COR-L47 (cell line): ENCODE measurements at places on chromosomes 3 and 15.

- DNase-seq, result no peak
Measured at GRCh38 chr15:28896951-28897350, 11.2 kb downstream of the APBA2 start.

- no peak for DNase-seq
Measured at GRCh38 chr3:32956750-32957570, 5.5 kb downstream of the CCR4 start.

GRCh38 chr3:177777699-177778098, 580.4 kb upstream of the TBL1XR1 start:
- peak; percentile 67 for DNase-seq

DNA sequence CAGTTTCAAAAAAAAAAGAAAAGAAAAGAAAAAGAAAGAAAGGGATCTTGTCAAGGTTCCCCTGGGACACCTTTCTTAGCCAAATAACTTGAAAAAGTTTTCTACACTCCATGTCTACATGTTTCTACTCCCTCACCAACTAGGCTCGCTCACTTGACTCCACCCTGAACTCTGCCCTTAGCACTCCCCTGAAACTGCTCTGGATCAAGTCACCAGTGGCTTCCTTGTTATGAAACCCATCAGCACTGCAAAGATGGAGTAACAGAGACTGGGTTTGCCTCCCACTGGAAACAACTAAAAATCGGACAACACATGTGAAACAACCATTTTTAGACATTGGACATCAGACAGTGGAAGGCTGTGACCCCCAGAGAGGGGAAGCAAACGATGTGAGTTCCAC, 36.8 kb downstream of the TMEM40 start:
- no peak for DNase-seq

DNA sequence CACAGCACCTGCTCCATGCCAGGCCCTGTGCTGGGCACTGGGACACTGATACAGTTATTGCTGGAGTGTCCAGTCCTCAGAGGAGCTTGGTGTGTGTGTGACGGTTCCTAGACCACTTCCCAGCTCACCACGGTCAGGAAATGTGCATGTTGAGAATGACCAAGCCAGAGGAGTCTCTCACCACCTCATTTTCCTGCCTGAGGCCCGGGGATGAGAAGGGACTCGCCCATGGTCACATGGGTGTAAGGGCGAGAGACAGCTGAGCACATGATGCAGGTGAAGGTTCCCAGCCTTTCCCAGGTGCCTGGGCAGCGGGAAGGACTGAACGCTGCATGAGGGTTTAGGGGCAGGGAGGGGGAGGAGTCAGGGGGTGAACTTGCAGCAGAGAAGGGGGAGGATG, 180.9 kb upstream of the TLE3 start:
- no peak for DNase-seq

- no peak for DNase-seq
Measured at GRCh38 chr3:10419637-10420232, 85.7 kb downstream of the ATP2B2 start.

DNA sequence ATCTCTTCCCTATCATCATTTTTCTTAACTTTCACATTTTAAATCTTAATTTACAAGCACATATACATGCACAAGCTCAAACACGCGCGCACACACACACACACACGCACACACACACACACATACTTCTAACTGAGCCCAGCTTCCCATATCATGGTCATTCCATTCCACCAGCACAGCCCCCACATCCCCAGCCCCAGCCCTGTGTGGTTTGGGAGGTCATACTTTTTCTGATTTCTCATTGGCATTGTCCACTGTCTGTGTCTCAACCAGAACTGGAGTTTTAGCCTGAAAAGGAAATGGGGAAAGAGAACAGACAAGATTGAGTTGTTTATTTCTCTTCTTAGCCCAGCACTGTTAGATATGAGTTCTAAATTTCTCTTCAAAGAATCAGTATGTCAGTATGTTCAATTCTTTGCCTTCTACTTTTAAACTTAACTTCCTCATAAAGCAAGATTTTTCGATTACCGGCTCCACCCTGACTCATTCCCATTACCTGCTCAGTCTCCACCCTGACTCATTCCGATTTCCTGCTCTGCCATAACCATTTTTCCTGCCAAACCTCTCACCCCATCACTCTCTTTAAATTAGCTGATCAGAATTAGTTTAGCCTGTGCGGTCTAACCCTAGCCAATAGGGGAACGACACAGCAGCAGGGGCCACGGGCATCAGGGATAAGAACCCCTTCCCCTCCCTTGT, 6.4 kb downstream of the IQCF1 start:
- DNase-seq, result no peak

GRCh38 chr3:195095035-195095703, 175.8 kb downstream of the XXYLT1 start:
- no peak for DNase-seq

GRCh38 chr15:45834622-45835021, 199.8 kb downstream of the SQOR start:
- DNase-seq, result no peak

DNA sequence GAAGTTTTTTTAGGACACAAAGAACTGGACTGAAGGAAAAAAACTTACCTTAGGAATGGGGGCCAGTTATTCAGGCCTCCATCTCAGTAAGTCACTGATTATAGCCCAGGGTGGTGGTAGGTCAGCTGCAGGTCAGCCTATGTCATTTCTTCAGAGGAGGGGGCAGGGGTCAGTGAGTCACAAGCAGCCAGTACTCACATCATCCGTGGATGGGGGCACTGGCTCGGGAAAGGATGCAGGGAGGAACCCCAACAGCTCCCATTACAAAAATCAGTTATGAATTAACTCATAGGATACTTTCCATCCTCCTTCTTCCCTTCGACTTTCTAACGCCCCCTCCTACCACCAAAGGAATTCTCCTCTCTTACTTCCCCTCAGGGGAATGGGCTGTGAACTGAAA, 578.3 kb downstream of the PDCD6IP start:
- no peak for DNase-seq

GRCh38 chr3:22453906-22454535, 703.0 kb upstream of the ZNF385D start:
- DNase-seq, result no peak

GRCh38 chr3:52240059-52240885, 1.3 kb upstream of the TWF2 start:
- peak; percentile 59 for DNase-seq

DNA sequence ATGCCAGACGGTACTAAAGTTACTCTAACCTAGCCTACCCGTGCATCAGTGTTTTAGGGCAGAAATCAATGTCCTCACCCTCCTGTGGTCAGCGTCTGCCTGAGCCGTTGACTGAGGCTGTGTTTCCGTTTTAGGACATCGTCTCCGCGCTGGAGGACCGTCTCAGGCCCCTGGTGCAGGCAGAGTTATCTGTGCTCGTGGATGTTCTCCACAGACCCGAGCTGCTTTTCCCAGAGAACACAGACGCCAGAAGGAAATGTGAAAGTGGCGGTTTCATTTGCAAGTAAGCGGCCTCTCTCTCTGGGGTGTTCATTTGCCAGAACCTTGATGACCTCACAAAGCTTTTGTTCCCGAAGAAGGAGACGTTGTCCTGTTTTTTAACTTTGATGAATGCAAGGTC, 217.0 kb downstream of the ITPR1 start:
- no peak for DNase-seq

DNA sequence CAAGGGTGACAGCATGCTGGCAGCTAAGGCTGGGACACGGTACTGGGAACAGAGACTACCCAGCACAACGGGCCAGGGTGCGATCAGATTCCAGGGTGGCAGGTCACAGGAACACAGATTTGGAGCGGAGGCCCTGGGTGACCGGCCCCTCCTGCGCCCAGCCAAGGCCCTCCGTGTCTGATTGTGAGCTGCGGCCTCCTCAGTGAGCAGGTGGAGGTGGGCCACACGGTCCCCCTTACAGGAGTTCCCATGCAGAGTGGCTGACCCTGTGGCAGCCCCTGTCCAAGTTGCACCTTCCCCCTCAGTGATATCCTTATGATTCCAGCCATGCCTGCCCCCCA, 28.9 kb upstream of the PARL start:
- DNase-seq, result no peak

GRCh38 chr15:40274350-40275274, 8.3 kb downstream of the ANKRD63 start:
- peak; percentile 83 for DNase-seq

- DNase-seq, result no peak
Measured at GRCh38 chr15:31537770-31538592, 211.3 kb downstream of the KLF13 start.

DNA sequence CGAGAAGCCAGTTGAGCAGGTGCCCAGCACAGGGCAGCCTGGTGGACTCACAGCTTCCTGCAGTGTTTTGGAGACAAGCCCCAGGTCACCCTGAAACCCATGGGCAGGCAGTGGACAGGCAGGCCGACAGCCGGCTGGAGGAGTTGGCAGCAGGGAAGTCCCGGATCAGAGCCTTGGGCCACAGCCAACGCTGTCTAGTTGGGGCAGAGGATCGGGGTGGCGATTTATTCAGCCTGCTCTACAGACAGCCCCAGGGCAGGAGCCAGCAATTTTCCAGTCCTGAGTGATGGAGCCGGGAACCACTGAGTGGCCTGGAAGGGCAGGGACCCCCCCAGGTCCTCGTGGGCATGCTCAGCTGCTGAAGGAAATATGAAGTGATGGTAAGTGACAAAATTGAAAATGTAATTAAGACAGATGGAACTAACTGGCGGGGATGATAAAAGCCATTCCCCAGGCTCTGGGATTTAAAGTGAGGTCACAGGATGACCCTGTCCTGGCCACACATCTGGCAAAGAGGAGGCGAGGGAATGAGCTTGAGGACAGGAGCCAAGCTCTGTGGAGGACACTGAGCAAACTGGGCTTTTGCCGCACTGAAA, 34.4 kb upstream of the TBC1D21 start:
- no peak for DNase-seq

- no peak for DNase-seq
Measured at GRCh38 chr3:14514323-14514720, 25.8 kb downstream of the GRIP2 start.

GRCh38 chr15:38768970-38769369, 204.4 kb upstream of the RASGRP1 start:
- no peak for DNase-seq

GRCh38 chr3:49349348-49350114, 8.6 kb downstream of the GPX1 start:
- no peak for DNase-seq

DNA sequence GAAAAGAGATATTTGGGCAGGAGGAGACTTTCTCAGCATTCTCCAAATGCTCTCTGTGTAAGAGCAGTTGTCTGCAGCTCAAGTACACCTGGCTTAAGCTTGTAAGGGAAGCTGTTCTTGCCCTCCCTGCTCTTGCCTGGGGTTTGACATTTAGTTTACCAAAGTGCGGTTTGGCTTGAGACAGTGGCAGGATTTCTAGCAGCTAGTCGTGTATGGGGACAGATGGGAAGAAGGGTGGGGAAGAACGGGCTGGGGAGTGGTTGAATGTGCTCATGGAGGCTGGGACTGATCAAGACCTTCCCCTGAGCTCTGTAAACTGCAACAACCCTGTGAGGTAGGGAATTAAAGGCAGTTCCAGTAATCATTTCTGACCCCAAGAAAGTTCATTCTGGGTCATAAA, 39.8 kb downstream of the SQOR start:
- no peak for DNase-seq

DNA sequence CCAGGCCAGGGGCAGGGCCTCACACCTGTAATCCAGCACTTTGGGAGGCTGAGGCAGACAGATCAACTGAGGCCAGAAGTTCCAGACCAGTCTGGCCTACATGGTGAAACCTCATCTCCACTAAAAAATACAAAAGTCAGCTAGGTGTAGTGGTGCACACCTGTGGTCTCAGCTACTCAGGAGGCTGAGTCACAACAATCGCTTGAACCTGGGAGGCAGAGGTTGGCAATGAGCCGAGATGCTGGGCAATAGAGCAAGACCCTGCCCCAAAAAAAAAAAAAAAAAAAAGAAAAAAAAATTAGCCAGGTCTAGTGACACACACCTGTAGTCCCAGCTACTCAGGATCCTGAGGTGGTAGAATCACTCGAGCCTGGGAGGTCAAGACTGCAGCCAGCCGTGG, 18.8 kb downstream of the MYO9A start:
- no peak for DNase-seq

GRCh38 chr3:23396746-23397145, 193.6 kb downstream of the UBE2E2 start:
- DNase-seq, result no peak
